A549 (cell line): ENCODE measurements at places on chromosomes 12 and 14. TPM values are rescaled to one million over a fixed set of nuclear protein-coding genes. Genes with fewer than 3 reads are reported as not detected.

DNA sequence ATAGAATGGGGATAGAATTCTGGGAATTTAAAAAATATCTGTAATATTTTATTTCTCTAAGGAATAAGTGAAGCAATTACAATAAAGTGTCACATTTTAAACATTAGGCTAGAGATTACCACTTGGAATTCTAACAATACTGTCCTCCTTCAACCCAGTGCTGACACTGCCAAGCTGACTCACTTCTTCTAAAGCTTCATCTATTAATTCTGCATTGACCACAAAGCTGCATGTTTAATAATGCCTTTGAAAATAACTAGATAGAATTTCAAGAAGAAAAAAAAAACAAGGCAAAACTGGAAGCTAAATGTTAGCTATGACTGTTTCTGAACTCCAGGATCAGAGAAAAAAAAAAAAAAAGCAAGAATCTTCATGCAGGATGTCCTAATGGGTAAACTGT lies 970.7 kb upstream of the FBXO33 start:
- no peak for DNase-seq

DNA sequence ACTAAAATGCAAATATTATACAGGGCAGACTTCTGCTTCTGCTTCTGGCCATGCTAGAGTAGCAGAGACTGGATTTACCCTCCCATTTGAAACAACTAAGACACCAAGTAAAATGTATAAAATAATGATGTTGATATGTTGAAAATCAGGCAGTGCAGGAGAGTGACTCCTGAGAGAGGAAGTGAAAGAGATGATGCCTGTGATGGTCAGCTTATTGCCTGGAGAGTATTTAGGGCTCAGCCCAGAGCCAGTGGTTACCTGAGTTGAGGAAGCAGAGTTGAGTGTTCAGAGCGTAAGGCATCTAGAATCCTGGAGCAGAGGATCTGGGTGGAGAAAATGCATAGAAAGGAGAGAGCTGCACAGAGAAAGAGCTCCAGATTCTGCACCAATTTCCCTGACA lies 131.8 kb upstream of the C14orf180 start:
- no peak for DNase-seq

DNA sequence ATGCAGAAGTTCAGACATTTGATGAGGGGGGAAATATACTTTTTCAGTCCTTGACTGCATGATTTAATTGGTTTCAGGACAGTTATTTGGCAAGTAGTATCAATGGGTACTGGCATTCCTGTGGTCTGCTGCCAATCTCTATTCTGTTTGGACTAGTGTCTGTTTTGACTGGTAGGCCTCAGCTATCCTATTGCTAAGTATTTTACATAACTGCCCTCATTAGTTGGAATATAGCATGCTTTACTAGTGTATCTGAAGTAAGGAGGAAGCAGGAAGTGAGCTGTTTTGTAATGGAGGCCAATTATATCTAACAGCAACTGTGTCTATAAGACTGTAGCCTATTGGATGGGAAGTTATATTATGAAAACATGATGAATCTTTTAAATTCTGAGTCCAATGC lies 104.3 kb downstream of the FLRT2 start:
- no peak for DNase-seq

DNA sequence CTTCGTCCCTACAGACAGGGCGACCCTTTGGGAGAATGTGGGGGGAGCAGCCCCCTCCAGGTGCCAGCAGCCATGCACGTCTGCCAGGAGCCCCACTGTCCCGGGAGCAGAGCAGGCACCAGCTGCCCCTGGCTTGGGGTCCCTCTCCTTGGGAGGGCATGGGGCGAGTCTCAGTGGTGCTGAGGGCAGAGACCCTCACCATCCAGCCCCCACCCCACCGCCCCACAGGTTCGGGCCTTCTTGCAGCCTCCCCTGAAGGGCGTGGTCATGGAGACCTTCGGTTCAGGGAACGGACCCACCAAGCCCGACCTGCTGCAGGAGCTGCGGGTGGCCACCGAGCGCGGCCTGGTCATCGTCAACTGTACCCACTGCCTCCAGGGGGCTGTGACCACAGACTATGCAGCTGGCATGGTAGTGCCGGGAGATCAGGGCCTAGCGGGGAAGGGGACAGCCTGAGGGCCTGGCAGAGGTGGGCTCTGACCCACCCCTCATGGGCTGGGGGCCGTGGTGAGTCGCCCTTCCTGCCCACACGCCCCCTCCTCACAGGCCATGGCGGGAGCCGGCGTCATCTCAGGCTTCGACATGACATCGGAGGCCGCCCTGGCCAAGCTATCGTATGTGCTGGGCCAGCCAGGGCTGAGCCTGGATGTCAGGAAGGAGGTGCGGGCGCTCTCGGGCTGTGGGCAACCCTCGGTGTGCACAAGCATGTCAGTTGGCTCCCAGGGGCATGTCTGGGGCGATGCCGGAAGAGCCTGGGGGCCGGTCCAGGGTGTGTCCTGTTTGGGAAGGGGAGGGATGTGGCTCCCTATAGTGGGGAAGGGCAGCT lies 18.8 kb downstream of the ASPG start:
- no peak for DNase-seq

The SPIC gene
- not detected in 3 replicates for polyA plus RNA-seq

The AQP2 gene
- not detected in 3 replicates for polyA plus RNA-seq

GRCh38 chr12:122076743-122077495 lies 1.6 kb upstream of the MLXIP start:
- no peak for DNase-seq

DNA sequence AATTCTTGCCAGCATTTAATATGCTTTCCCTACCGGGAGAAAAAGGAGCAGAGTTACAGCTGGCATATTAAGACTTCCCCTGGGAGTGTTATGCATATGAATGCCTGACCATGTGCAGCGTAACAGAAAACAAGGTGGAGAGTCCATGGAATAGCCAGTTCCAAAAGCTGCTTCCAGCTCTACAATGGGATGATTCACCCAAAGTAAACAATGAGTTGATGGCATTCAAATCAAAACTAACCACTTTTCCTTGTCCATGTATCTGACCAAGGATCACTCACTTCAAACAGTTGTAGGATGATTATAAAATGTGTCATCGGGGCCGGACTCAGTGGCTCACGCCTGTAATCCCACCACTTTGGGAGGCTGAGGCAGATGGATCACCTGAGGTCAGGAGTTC lies 48.1 kb upstream of the BICDL1 start:
- peak; percentile 92 for DNase-seq

The TMTC1 gene
- 0.04 TPM in 2 of 3 replicates, not detected in the other for polyA plus RNA-seq

GRCh38 chr14:37171678-37172023 lies 755 bp downstream of the SLC25A21 start:
- no peak for DNase-seq
